ENCODE measurements at places on chromosomes 5 and 9.

GRCh38 chr5:27158775-27159174 is 120.4 kb upstream of the CDH9 start:
- no peak for DNase-seq

DNA sequence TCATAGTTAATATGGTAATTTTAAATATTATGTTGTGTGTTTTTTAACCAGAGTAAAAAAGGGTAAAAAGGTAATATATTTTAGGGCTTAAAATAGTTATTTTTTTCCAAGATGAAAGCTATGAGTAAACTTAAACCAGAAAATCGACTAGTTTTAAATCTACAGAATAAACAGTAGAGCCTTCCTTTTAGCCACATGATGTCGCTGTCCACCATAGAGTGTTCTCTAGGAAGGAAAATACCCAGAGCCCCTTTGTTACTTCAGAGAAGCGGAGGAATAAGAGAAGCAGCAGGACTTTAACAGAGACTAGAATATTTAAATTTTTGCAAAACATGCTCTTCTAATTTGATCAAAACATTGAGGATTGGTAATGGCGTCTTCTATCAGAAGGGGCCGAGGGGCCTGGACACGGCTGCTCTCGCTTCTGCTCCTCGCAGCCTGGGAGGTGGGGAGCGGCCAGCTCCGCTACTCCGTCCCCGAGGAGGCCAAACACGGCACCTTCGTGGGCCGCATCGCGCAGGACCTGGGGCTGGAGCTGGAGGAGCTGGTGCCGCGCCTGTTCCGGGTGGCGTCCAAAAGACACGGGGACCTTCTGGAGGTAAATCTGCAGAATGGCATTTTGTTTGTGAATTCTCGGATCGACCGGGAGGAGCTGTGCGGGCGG is at the start of gene PCDHA2:
Gene PCDHA2 (plus strand): TSS at position 258 of the 664 bp plus-strand sequence.
- DNase-seq = no peak

DNA sequence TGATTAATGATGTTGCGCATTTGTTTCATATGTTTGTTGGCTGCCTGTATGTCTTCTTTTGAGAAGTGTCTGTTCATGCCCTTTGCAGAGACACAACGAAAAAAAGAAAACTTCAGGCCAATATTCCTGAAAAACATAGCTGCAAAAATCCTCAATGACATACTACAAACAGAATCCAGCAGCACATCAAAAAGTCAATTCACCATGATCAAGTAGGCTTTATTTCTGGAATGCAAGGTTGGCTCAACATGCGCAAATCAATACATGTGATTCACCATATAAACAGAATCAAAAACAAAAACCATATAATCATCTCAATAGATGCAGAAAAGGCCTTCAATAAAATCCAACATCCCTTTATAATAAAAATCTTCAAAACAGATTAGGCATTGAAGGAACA is 1.9 kb upstream of the ANKS6 start:
- DNase-seq = no peak

GRCh38 chr5:1176473-1177391 is 24.7 kb upstream of the SLC6A19 start:
- no peak for DNase-seq

DNA sequence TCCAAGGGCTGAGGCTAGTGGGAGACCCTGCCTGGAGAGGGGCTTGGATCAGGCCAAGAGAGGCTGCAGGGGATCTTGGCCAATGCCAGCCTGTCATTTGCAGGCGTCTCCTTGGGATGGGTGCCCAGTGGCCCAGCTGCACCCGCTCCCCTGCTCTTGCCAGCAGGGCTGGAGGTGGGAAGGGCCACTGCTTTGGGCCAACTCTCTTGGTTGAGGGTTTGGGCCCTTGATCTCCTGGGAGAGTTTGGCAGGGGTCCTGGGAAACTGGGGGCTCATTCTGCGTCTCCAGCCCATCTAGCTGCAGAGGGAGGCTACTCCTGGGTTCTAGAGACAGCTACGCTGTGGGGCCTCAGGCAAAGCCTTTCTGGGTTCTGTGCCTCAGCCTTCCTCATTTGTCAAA is 10.5 kb downstream of the PSD2 start:
- no peak for DNase-seq

DNA sequence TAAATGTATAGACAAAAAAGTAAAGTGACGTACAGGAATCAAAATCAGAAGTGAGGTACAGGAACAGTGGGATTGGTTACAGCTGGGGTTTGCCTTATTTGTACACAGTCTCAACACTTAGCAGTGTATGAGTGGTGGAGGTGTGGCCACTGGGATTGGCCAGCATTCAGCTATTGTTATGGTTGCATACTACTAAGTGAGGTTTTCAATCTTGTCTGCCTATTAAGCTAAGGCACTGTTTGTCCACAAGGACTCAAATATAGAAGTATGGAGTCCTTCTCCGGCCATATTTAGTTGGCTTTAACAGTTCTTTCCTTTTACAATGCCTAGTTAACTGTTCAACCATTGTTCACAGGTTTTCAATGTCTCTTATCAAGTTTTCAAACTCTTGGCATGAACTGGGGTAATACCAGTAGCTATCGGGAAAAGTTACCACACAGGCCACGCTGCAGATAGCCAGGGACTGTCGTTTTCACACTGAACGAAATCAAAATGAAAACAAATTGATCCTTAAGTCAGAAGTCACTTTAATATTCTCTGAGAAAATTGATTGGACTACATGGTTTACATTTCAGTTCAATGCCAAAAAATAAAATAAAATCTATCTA is 176.0 kb upstream of the FREM1 start:
- DNase-seq = no peak

DNA sequence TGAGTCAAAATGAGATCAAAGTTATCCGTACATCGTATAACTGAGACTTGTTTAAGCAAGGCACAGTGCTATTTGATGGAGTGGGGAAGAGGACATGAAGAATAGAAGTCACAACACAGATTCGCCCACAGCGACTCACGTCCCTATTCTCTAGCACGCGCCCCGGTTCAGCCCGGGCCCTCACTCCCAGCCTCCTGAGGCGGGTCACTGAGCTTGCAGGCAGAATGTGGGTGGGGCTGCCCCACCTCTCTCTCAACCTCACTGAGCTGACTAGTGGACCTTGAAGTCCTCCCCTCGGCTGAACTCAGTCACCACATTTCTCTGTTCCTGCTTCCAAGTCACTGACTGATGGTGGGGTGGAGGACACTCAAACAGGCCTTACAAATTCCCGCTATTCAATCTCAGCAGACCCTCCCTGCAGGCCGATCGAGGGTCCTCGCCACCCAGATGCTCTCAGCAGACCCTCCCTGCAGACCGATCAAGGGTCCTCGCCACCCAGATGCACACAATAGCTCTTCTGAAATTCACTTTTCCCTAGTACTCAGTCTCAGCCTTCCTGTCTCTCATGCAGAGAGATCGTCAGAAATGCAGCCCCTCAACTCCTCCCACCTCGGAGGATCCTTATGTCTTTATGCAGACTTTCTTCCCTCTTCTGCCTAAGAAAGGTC is 12.9 kb downstream of the GLDC start:
- no peak for DNase-seq

- no peak for DNase-seq
Observed at GRCh38 chr5:68406767-68407241, 191.2 kb downstream of the PIK3R1 start.

GRCh38 chr5:127824126-127824525 is 120.9 kb downstream of the CCDC192 start:
- DNase-seq = no peak

GRCh38 chr9:18928711-18929110 is 104.3 kb downstream of the SAXO1 start:
- no peak for DNase-seq

GRCh38 chr5:137957948-137958347 is 68.7 kb downstream of the PKD2L2 start:
- DNase-seq = no peak

- no peak for DNase-seq
Observed at GRCh38 chr9:111399772-111400563, 69.9 kb upstream of the OR2K2 start.

GRCh38 chr9:37968228-37968701 is 64.3 kb upstream of the SLC25A51 start:
- DNase-seq = no peak

GRCh38 chr5:103037673-103038455 is 82.1 kb downstream of the GIN1 start:
- no peak for DNase-seq

GRCh38 chr5:139904566-139904815 is 108.9 kb downstream of the PSD2 start:
- DNase-seq = no peak

- DNase-seq = no peak
Observed at GRCh38 chr5:89827359-89827758, 582.2 kb downstream of the CETN3 start.

GRCh38 chr9:87327575-87328125 is 170.0 kb upstream of the DAPK1 start:
- no peak for DNase-seq

DNA sequence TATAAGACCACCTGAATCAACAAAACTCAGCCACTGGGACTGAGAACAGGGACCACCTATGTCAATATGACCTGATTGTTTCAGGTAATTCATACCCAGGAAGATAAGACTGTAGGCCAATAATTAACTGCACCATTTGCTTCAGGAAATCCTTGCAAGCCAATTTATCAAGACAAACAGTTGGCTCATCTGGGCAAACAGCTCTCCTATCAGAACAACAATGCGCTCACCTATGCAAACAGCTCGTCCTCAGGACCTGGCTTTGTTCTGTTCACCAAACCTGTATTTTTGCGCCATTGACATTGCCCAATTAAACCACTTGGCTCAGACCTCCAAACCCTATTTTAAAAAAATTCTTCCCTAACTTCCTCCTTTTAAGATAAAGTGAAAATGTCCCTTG is 92.3 kb upstream of the MARCHF11 start:
- peak; percentile 94 for DNase-seq

DNA sequence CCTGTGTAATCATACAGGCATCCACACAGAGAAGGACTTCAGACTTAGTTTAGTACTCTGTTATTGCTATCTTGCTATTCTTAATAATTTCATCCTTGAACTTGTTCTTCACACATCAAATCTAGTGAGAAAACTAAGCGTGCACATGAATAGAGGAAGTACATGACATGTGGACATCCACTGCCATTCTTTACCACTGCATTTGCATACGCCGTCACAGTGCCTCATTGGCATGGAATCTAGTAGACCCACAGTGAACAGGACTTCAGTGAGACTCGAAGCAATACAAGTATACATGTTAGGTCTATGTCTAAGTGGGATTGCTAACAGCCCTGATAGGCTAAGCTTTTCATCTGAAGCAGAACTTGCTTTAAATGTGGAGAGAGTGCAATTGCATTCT is 592.1 kb downstream of the TLE4 start:
- no peak for DNase-seq

DNA sequence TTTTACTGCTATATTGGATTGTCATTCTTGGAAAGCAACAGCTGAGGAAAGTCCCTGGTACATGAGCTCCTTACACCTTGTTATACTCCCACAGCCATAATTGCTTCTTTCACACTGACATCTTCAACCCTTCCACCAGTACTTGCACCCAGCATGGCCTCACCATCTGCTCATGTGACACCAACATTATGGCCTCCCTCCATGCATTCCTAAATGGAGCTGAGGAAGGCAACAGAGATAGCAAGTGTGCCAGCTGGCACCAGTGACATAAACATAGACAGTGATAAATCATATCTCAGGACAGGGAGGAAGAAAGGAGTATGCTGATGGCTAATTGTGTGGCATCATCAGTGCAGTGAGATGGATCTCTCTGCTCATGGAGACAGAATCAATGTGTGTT is 119.5 kb downstream of the BAAT start:
- DNase-seq = no peak

DNA sequence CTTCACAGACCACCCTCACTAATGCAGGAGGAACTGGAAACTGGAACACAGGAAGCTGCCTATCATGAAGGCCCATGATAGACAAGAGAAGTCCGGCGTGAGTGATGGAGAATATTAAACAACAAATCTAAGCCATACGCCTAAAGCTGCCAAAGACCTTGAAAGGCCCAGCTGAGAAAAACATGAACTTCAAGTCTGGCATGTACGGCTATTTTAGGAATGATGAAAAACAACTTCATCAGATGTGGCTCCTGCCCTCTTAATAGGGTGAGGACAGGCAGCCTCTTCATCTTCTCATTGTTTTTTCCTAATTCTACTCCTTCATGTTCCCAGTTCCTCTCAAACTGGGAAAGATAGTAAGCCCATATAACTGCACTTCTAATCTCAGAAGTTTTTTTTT is 20.3 kb downstream of the FBP1 start:
- no peak for DNase-seq

GRCh38 chr9:126304207-126304970 is 22.2 kb upstream of the MVB12B start:
- no peak for DNase-seq

DNA sequence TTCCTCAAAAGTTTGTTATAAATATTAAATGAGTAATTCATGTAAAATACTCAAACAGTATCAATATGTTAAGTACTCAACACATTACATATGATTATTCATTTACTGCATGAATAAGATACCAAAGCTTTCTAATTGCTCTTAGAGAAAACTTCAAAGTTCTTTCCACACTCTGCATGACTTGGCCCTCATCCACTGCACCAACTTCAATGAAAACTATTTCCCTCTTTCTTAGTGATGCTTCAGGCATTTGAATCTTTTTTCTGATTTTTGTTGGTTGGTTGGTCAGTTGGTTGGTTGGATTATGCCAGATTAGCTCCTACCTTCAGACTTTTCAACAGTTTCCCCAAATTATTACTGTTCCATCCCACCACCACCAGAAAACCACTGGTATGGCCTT is 314.7 kb upstream of the RGMB start:
- no peak for DNase-seq

GRCh38 chr9:13447843-13448422 is 168.4 kb upstream of the MPDZ start:
- DNase-seq = peak; percentile 60

- no peak for DNase-seq
Observed at GRCh38 chr9:98908897-98909634, 34.6 kb upstream of the COL15A1 start.

DNA sequence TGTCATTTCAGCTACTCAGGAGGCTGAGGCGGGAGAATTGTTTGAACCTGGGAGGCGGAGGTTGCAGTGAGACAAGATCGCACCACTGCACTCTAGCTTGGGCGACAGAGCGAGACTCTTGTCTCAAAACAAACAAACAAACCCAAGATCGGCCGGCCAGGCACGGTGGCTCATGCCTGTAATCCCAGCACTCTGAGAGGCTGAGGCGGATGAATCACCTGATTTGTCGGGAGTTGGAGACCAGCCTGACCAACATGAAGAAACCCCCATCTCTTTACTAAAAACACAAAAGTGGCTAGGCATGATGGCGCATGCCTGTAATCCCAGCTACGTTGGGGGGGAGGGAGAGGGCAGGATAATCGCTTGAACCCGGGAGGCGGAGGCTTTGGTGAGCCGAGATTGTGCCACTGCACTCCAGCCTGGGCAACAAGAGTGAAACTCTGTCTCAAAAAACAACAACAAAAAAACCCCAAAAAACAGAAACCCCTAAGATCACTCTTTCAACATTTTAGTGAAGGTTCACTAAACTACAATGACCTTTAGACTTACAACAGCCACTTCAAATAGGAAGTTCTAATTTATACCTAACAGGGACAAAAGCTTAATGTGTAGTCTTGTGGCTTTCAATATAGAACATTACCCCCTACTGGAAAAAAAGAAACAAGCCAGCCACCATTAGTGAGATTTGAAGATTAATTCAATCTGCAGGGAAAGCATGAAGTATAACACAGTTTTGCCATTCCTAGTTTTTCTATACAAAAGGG is 7.0 kb downstream of the HSPA9 start:
- DNase-seq = no peak

- DNase-seq = no peak
Observed at GRCh38 chr9:70573308-70573707, 158.9 kb upstream of the KLF9 start.

- no peak for DNase-seq
Observed at GRCh38 chr5:136749016-136749415, 383.7 kb upstream of the TRPC7 start.

All from DMS153 (cell line).